ENCODE measurements at places on chromosomes 4 and X.

DNA sequence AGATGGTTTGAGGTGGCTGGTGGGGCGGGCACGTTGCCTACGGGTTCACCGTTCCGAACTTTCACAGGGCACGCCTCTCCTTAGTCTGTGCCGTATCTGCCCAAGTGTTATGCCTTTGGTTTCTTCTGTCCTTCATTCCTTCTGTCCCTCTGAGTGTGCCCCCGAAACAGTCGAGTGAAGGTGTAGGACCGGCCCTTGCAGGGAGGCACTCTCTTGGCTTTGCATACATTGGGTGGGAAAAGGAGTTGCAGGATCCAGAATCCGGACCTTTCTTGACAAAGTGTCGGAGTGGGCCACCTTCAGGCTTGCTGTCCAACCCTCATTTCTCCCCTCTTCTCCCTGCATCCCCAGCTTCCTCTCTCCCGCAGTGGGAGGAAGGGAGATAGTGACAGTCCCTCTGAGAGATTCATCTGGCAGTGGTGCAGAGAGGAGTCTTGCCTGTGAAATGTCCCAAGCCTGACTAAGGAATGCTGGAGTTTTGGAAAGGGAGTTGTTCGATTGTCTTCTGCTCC lies 569 bp downstream of the ARFIP1 start:
- peak; percentile 25 for DNase-seq

GRCh38 chrX:19887911-19888879 lies 795 bp upstream of the SH3KBP1 start:
- DNase-seq, result peak; percentile 66

GRCh38 chr4:3280466-3280865 lies 12.4 kb upstream of the RGS12 start:
- no peak for DNase-seq

DNA sequence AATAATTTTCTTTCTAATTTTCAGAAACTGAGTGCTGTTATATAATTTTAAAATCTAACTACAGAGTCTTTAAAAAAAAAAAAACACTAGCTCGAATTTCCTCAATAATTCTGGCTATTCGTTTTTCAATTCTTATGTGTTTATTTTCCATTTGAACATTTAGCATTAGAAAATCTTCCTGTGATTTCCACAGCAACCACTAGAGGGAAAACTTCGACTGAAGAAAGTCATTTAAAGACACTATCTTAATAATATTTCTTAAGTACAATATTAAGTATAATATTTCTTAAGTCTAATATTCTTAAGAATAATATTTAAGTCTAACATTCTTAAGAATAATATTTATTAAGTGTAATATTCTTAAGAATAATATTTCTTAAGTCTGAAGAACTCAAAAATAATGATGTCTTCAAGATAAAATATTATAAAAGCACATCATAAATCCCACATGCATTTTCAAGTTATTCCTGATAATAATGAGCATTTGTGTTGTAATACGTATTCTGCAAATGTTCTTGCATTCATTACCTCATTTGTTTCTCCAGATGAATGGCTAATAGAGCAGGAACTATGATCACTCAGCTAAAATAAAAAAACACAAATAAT lies 118.4 kb upstream of the WDR17 start:
- DNase-seq, result no peak

GRCh38 chrX:72002875-72003274 lies 92.2 kb downstream of the NHSL2 start:
- DNase-seq, result no peak

DNA sequence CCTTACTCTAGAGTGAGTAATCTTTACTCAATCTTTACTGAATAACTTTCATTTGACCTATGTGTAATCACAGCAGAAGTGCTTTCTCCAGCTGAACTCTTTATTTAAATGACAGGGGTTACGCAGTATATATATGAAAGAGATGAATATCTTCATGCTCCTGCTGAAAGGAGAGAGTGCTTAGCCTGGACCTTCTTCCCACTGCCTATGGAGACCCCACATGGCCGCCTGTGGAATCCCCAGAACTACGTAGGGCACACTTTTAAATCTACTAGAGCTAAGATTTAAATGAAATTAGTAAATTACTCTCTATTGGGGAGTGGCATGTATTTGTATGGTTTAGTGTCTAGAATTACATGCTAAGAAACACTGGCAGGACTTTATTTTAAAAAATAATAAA lies 391.2 kb downstream of the ANKRD50 start:
- no peak for DNase-seq

- no peak for DNase-seq
Observed at GRCh38 chr4:172698256-172698655, 470.4 kb upstream of the GALNT7 start.

DNA sequence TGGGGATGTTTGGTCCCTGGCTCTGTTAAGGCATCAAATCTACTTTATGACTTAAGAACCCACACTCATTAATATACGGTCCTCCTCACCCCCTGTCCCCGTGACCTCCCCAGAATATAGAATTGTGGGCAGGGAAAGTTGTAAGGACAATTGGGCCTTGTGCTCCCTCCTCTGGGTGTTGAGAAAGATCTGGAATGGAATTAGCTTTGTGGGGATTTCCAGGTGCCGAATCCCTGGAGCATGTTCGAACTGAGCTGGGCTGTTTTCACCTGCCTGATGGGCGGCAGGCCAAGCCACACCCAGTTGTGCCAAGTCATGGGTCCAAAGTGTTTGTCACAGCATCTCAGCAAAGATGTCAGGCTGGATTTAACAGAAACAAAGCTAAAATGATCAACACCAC lies 349.3 kb upstream of the KLF3 start:
- DNase-seq, result no peak

- no peak for DNase-seq
Observed at GRCh38 chr4:120508036-120508435, 414.5 kb downstream of the PRDM5 start.

GRCh38 chr4:60808726-60809485 lies 391.2 kb upstream of the ADGRL3 start:
- no peak for DNase-seq

- no peak for DNase-seq
Observed at GRCh38 chr4:98092833-98093439, 50.3 kb downstream of the STPG2 start.

DNA sequence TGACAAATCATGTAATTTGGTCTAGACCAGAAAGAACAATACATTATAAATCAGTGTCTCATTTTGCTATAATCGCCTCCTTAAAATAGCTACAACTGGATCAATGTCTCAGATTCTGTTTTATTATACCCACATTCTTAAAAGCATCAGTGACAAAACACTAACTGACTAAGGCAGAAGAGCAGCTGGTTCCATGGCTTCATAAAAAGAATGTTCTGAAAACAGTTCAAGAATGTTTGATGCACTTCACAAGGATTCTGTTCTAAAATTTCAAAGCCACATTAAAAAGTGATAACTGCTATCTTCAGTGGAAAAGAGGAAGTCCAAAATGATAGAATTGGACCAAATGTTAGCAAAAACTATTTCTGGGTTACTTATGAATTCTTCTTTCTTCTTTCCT lies 69.8 kb downstream of the COL25A1 start:
- DNase-seq, result no peak

DNA sequence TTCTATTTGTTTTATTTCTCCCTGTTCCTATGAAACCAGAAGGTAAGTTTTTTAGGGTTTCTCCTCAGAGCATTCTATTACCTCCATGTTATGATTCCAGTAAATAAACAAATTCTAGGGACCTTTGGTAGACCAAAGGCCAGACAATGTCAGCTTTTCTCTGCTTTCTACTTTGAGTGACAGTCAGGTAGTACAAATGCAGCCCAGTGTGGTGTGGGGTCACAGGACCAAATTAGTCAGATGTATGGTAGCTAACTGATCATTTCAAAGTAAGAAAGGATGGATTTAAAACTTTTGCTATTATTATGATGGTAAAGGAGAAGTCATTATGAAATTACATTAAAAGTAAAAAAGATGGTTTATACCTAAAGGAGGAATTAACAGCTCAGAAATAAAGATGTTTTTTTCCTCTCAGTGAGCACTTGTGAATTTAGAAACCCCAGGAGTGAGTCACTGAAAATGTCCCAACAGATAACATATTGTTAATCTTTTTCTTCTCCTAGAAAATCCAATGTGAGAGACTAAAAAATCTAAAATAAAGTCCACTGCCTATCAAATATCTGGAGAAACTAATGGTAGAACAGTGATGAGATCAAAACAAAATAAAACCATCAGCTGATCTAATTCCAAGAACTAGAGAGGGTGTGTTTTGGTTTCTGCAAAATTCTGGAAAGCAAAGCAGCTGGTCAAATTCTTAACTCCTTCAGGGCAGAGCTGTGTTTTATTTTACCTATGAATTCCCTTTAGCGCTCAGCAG lies 16.6 kb upstream of the KLHL2 start:
- no peak for DNase-seq

DNA sequence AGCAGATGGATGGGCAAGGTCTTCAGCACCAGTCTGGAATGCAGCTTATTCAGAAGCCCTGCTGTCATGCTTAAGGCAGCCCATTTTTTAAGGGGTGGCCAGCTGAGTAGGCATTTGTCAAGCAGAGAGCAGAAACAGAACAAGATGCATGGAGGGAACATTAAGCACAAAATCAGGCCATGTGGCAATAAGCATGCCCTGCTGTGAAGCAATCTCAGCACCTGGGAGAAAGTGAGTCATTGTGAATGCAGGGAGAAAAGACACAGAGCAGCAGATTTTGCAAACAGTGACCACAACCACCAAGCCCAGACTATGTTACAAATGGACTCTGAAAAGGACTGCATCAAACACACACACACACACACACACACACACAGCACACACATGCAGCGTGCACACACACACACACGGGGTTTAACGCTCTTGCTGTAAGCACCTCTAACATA lies 94.1 kb upstream of the GALNT7 start:
- no peak for DNase-seq

GRCh38 chr4:139977838-139978609 lies 176.0 kb downstream of the MAML3 start:
- DNase-seq, result no peak

DNA sequence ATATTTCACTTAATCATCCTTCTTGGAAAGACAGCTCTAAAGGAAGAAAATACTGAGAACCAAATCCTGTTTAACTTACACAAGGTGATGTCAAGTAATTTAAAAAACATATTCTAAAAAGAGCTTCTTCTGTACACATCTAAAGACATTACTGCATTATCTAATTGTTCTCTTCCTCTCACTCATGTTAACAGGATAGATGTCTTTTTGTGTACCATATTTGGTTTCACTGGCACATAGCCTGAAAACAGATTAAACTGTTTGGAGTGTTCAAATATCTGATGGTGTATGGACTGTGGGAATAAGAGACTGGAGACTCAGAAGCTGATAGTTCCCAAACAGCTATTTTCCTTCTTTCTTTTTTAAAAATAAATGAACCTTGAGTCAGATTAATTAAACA lies 213.3 kb upstream of the MAB21L2 start:
- no peak for DNase-seq

- no peak for DNase-seq
Observed at GRCh38 chrX:132257116-132257515, 37.9 kb upstream of the RAP2C start.

DNA sequence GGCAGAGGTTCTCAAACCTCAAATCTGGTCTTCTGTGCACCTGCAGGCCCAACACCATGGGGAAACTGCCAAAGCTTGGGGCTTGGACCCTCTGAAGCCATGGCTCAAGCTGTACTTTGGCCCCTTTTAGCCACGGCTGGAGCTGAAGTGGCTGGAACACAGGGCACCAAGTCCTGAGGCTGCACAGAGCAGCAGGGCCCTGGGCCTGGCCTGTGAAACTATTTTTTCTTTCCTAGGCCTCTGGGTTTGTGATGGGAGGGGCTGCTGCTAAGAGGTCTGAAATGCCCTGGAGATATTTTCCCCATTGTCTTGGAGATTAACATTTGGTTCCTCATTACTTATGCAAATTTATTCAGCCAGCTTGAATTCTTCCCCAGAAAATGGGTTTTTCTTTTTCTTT lies 18.3 kb upstream of the PI4K2B start:
- DNase-seq, result no peak

GRCh38 chr4:139808381-139808807 lies 142.8 kb downstream of the MGST2 start:
- DNase-seq, result no peak

DNA sequence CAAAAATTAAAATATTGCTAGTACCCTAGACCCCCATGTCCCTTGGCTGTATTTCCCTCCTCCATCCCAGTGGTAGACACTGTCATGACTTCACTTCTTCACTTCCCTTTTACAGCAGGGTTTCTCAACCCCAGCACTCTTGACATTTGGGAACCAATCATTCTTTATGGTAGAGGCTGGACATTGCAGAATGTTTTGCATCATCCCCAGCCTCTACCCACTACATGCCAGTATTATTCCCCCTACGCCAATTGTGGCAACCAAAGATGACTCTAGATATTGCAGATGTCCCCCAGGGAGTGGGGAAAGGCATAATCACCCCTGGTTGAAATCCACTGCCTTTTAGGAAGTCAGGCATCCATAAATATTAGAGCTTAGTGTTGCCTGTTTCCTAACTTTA lies 138.6 kb downstream of the AMELX start:
- DNase-seq, result no peak

GRCh38 chr4:146407257-146407656 lies 114.5 kb downstream of the SLC10A7 start:
- DNase-seq, result no peak

DNA sequence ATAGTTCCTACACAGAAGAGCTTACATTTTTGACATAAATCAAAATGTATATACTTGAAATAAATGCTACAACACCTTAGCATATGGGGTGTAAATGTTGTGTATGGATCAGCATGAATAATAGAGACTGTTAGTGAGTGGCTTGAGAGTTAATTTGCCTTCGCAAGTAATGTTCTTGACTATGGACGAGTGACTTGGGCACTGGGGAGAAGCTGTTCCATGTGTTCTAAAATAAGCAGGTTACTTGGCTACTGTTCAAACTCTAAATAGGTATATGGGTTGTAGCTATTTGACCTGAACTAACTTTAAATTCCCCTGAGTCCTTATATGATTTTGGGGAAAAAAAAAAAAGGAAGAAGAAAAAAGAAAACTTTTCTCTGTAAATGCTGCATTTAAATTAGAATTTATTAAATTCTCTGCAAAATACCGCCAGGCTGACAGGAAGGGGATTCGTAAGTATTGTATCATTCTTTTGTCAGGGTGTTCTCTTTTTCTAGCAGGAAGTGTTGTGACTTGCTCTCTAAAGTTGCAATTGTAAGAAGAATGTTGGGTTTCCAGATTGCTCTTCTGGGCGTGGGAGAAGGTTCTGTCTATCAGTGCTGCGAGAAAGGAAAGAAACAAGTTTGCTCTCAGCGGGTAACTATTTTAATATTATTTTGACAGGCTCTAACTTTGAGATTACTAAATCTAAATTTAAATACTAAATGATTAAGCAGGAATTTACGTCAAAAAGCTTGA lies 32.2 kb downstream of the PLS3 start:
- DNase-seq, result no peak

- DNase-seq, result no peak
Observed at GRCh38 chr4:178415925-178416324, 973.7 kb upstream of the AGA start.

GRCh38 chr4:40240040-40240653 lies 43.3 kb downstream of the RHOH start:
- DNase-seq, result no peak

Measured in nephron progenitor cell (in vitro differentiated cells).